ENCODE measurements at places on chromosomes 3 and 15.

GRCh38 chr3:51751287-51751686 lies 27.8 kb downstream of the IQCF6 start:
- no peak for DNase-seq

GRCh38 chr3:141556034-141556433 lies 69.2 kb downstream of the RASA2 start:
- DNase-seq: no peak

DNA sequence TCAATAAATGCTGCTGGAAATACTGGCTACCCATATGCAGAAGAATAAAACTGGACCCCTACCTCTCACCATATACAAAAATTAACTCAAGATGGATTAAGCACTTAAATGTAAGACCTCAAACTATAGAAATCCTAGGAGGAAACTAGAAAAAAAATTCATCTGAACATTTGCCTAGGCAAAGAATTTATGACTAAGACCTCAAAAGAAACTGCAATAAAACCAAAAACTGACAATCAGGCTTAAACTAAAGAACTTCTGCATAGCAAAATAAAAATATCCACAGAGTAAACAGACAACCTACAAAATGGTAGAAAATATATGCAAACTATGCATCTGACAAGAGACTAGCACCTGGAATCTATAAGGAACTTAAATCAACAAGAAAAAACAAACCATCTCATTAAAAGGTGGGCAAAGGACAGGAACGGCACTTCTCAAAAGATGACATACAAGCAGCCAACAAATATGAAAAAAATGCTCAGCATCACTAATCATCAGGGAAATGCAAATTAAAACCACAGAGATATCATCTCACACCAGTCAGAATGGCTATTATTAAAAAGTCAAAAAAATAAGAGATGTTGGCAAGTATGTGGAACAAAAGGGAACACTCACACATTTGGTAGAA lies 47.0 kb downstream of the MYO9A start:
- DNase-seq: no peak

DNA sequence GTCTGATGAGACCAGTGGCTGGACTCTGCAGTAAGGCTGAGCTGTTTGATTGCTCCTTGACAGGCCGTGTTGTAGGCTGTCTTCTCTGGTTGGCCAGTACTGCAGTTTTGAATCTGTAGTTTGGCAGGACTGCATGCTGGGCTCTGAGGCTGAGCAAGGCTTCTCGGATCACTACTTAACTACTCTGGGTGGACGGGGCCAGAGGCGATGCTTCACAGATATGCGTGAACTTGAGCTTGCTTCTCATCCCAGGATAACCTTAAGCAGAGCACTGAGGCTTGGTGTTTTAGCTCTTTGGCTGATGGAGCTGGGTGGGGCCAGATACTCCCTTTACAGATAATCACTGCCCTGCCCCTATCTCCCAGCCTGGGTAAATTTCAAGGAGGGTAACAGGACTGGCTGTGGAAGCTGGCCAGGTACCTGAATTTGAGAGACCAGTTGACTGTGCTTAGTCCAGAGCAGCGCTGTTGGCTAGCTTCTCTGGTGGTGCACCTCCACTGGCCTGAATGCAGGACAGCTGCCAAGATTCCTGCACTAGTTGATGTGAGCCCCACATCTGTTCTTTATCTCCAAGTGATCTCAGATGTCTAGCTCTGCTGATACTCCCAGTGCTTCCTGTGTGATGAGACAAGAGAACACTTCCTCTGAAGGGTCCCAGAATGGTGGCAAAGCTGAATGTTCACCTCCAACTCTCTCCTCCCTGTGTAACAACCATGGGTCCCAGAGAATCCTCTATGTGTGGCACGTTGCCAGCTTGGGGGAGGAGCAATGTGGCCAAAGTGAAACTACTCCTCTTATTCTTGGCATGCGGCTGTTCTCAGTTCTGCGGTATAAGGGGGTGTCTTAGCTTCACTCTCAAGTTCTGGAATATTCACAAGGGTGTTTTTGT lies 37.9 kb downstream of the RPL39L start:
- DNase-seq: no peak

- no peak for DNase-seq
Measured at GRCh38 chr15:36691579-36692357, 112.3 kb downstream of the CDIN1 start.

DNA sequence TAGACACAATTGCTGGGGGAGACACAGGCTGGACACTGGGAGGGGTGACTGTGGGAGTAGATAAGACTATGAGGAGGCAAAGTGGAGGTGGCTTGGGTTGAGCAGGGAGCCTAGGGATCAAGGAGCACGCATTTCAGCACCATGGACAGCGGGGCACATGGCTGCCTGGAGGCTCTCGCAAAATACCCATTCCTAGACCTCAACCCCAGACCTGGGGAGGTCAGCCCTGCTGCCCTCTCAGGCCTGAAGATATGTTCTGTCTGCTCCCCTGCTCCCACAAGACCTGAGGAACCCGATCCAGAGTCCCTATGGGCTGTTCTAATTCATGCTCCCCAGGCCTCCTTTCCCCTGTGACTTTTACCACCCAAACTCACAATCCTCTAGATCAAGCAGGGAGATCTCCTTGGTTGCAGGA lies 16.0 kb upstream of the CPEB1 start:
- no peak for DNase-seq

DNA sequence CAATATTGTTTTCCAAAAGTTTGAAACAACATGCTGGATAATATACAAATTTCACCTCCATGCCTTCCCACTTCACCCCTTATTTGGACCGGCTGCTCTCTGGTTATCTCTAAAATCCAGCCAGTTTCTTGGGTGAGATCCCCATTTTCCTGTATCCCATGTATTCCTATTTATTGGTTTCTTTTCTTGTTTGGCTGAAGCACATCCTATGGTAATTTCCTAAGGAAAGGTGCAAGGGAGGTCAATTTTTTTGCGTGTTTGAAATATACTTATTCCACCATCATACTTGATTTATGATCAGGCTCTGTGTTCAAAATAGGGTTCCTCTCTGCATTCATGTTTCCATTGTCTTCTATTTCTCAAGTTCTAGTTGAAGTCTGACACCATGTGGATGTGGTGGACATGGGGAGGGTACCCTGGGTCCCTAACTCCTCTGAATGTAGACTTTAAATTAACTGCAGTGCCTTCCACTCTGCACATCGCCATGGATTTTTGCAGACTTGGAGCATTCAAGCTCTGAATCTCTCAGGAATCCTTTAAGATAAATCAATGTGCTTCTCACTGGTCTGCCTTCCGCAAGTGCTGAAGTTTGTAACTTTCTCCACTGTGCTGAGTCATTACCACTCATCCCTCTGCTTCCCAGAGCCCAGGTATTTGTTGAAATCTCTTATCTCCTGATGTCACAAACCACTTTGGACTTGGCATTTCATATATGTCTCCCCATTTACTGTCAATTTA lies 52.1 kb upstream of the TLE3 start:
- DNase-seq: no peak

DNA sequence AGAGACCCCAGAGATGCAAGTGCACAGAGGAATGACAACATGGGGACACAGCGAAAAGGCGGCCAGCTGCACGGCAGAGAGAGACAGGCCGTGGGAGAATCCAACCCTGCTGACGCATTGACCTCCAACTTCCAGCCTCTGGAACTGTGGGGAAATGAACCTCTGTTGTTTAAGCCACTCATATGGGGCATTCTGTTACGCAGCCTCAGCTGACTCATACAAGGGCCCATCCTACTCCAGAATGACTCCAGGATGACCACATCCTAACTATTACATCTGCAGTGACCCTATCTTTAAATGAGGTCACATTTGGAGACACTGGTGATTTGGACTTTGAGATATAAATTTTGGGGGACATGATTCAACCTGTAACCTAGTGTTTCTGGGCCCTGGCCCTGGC lies 44.0 kb downstream of the KLF15 start:
- DNase-seq: no peak

DNA sequence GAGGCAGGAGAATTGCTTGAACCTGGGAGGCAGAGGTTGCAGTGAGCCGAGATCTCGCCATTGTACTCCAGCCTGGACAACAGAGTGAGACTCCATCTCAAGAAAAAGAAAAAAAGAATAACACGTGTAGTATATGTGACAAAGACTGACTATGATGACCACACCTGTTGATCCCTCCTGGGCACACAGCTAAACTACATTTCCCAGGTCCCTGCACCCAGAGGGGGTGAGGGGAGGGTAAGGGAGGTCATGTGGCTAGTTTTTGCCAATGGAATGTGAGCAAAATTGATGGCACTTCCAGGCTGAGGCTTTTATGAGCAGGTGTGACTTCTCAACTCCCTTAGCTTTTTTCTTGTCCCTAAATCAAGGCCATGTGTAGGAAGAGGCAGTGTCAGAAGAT lies 58.2 kb downstream of the KLHL6 start:
- DNase-seq: no peak

GRCh38 chr3:141735176-141735575 lies 2.9 kb upstream of the RNF7 start:
- no peak for DNase-seq

DNA sequence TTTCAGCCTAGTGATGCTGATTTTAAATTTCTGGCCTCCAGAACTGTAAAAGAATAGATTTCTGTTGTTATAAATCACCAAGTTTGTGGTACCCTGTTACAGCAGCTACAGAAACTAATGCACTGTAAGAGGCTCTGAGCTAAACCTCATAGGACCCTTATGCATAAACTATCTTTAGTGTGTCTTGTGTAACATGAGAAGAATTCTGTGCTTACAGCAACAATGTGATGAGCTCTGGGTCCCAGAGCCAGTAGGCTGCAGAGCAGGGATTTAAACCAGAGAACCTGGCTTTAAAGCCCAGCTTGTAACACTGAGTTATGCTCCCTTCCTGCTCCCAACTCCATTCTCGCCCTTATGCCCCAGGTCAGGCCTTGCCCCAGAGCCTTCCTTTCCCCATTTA lies 113.1 kb downstream of the THSD4 start:
- no peak for DNase-seq

GRCh38 chr15:89149501-89150101 lies 61.3 kb downstream of the ABHD2 start:
- DNase-seq: no peak

DNA sequence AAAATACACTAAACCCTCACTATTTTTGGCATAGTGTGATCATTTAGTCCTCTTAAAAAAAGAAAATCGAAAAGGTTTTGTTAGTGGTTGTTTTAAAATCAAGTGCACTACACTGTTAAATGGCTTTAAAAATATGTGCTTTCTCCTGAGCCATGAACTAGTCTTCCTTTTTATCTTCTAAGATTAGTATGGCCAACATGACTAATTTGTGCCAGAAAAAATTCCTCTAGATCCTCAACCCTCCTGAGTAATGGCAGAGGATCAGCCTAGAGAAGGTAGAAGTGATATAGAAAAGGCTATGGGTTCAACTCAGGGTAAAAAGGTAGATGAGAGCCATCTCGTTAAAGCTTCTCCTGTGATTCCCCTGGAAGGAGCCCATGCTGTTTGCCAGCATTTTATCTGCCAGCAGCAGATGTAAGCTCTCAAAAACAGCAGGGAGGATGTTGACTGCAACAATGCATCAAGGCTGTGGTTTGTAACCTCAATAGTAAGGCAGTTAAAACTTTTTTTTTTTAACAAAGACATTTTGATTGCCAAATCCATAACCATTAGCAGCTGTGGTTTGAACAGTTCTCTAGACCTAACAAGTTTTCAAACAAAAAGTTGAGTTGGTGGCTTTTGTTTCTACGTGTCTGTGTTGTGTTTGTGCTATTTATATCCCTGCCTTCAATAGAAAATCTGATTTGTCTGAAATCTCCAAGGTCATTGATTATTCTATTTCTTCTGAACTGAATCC lies 30.2 kb upstream of the ZNF609 start:
- DNase-seq: peak; percentile 16

DNA sequence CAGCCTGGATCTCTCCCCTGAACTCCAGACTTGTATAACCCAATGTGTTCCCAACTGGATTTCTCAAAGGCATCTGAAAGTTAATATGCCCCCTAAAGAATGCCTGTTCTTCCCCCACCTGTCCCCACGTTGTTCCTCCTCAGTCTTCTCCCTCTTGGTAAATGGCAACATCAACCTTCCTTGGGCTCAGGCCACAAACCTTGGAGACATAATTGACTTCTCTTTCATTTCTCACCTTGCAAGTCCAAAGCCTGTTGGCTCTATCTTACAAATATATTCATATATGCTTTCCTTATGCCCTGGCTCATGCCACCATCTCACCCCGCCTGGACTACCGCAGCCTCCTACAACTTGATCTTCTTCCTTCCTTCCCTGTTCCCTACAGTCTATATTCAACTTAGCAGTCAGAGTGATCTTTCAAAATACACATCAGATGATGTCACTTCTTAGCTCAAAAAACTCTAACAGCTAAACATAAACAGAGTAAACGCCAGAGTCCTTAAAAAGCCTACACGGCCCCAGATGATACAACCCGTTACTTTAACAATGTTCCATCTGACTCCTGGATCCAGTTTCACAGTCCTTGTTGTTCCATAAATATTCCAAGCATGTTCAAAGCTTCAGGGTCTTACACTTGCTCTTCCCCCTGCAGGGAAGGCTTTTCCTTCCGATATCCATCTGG lies 66.2 kb downstream of the ETV5 start:
- no peak for DNase-seq

- DNase-seq: peak; percentile 35
Measured at GRCh38 chr15:91224755-91225380, 124.8 kb downstream of the SV2B start.

- DNase-seq: no peak
Measured at GRCh38 chr15:63719281-63719680, 114.5 kb downstream of the HERC1 start.

GRCh38 chr3:66236281-66236680 lies 15.5 kb downstream of the SLC25A26 start:
- no peak for DNase-seq

DNA sequence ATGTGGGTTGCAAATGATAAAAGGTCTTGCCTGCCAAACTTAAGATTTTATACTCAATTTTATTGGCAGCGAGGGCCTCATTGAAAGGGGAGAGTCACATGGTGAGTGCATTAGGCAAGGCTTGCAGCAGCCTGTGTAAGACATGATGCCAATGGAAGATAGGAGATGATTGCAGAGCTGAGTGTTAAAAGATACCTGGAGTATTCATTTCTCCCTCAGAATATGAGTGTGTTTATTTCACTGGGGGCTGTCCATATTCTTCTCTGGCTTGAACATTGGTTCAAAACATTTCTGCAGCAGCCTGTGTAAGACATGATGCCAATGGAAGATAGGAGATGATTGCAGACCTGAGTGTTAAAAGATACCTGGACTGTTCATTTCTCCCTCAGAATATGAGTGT lies 165.2 kb upstream of the NUDT16 start:
- DNase-seq: no peak

- no peak for DNase-seq
Measured at GRCh38 chr3:130960139-130960795, 66.4 kb downstream of the ASTE1 start.

- no peak for DNase-seq
Measured at GRCh38 chr3:48598323-48599076, 3.4 kb upstream of the COL7A1 start.

- no peak for DNase-seq
Measured at GRCh38 chr3:65573548-65574116, 465.1 kb downstream of the MAGI1 start.

GRCh38 chr3:19688767-19689166 lies 245.2 kb downstream of the EFHB start:
- no peak for DNase-seq
